ENCODE measurements at places on chromosomes 6 and 20. TPM values are rescaled to one million over a fixed set of nuclear protein-coding genes. Genes with fewer than 3 reads are reported as not detected.

HAO1 gene
- total RNA-seq: not detected

MUC21 gene
- total RNA-seq: not detected

LRRC73 gene
- total RNA-seq: 0.66 TPM

EYA4 gene
- total RNA-seq: 0.22 TPM

DEFB132 gene
- not detected for total RNA-seq

CRISP2 gene
- total RNA-seq: not detected

STX11 gene
- total RNA-seq: 2.6 TPM

PXMP4 gene
- 6.0 TPM for total RNA-seq

CTAGE9 gene
- not detected for total RNA-seq
